ENCODE measurements at places on chromosomes 5 and 9. TPM values are rescaled to one million over a fixed set of nuclear protein-coding genes. Genes with fewer than 3 reads are reported as not detected.

GRCh38 chr5:170294057-170294456 is 3.5 kb downstream of the LCP2 start:
- DNase-seq = no peak

- no peak for DNase-seq
These were observed 39.4 kb downstream of the LURAP1L start for GRCh38 chr9:12813960-12814876.

GRCh38 chr5:34012791-34013190 is 4.9 kb upstream of the AMACR start:
- no peak for DNase-seq

DNA sequence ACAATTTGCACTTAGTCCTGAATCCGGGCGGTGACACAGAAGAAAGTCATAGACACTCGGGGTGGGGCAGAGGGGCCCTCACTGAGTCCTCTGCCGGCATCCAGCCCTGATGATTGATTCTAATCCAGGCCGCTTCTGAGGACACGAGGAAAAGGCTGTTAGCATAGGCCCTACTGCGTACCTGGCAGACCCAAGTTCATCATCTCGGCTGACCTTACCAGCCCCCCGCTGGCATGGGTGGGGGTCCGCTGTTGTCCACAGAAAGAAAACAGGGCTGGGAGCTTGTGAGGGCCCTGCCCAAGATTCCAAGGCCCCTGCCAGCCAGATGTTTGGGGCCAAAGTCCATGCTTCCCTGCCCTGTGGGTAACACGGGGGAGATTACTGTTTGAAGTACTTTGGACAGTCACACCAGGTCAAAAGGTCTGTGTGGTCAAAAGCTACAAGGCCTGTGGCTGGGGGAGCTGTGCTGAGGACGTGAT is 24.5 kb downstream of the ERGIC1 start:
- DNase-seq = no peak

GRCh38 chr9:126671381-126671831 is 57.7 kb downstream of the LMX1B start:
- DNase-seq = no peak

The ALDOB gene
- total RNA-seq = not detected

The RALGDS gene
- 69.2 TPM for total RNA-seq
